CD4-positive, alpha-beta T cell treated with Interleukin-10 for 1 hour (primary cell): ENCODE measurements at places on chromosomes 4 and X.

GRCh38 chrX:13489454-13489853 is 79.9 kb upstream of the EGFL6 start:
- no peak for DNase-seq

GRCh38 chr4:42329421-42329820 is 67.9 kb upstream of the SHISA3 start:
- DNase-seq = no peak

DNA sequence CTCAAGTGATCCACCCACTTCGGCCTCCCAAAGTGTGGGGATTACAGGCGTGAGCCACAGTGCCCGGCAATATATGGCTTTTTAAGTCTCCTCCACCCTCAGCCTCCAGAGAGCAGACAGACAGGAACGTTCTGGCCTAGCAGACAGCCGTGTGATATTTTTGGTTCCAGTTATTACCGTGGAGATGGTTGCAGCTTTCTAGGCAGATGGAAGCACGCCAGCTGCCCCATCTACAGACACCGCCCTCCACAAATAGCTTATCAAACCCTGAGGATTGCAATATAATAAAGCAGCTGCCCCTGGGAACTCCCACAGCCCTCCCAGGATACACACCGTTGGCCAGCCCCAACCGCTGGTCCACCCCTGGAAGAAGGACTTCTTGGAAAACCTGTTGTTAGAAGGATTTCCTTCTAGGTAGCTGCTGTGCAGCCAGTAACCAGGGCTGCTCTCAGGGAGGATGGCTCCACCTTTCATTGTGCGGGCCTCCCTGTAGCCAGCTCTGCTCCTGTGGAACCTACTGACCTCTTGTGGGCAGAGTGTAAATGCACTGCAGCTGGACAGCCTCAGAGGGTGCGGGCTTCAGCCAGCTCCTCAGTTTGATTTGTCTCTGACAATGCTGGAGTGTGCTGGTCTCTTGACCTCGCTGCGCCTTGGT is 44.0 kb downstream of the SLC25A5 start:
- DNase-seq = peak; percentile 25

DNA sequence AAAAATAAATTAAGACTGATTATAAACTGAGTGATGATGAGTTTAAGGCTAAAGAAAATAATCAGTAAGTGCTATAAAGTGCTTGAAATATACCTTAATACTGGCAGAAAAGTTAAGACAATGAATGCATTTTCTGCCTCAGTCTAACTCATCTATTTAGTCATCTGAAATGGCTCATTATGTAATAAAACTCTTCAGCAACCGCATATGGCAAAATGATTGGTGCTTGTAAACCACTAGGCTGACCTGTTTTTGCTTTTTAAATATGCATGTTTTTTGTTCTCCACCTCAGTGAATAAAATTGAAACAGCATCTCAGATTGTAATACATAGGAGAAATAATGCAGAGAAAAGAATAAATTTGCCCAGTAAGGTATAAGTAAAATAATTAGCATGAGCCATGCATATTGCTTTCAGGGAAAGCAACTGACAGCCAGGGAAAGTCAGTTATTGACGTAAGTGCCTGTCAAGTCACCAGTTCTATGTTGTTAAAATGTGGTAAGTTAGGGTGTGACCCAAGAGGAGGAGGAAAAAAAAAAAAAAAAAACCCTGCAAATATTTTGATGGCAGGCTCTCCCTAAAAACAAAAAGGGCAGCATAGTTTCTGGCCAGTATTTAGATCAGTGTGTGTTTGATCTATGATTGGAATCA is 167.5 kb downstream of the PALLD start:
- DNase-seq = no peak

- DNase-seq = peak; percentile 15
Measured at GRCh38 chr4:99117876-99118693, 26.0 kb downstream of the ADH4 start.

- peak; percentile 25 for DNase-seq
Measured at GRCh38 chr4:47913861-47914219, 543 bp downstream of the NFXL1 start.

- no peak for DNase-seq
Measured at GRCh38 chr4:124519196-124519595, 193.3 kb downstream of the ANKRD50 start.

DNA sequence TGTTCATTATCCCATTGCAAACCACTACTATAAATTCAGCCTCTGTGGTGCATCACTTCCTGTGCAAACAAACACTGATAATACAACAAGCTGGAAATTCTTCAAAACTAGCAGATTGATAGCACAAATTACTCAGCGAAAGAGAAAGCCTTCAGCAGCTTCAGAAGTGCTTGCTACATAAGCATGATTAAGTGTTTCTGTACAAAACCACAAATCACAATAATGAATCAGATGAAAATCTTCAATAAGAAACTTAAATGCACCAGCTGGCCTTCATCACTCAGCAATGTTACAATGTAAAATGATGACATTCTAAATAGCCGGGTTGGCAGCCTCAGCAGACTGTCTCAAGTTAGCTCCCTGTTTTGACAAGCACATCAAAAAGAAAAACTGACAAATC is 262.2 kb downstream of the SPOCK3 start:
- DNase-seq = no peak

- no peak for DNase-seq
Measured at GRCh38 chrX:56804867-56805266, 75.8 kb downstream of the NBDY start.
